Activated T-cell treated with anti-CD3 and anti-CD28 coated beads, Interleukin-2, amount 50 U/mL, for 48 hours (primary cell): ENCODE measurements at places on chromosomes 4 and X.

DNA sequence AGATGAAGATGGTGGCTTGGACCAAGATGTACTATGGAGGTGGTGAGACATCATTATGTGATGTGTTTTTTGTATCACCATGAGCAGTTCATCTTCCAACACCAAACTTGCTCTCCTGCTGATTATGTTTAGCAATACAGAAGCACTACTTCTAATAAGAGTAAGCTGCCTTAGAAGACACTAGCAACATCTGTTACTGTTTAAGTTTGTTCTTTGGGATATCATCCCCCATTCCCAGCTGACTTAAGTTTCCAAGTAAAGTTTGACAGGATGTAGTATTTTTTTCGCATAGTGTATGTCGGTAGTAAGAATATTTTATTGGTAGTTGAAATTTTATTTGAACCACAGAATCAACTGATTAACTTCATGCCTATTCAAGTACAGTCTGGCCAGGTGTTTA lies 123.5 kb upstream of the BMPR1B start:
- DNase-seq, result no peak

- DNase-seq, result no peak
These were observed 66.1 kb upstream of the HGFAC start for GRCh38 chr4:3375688-3376087.

- DNase-seq, result no peak
These were observed 2.6 kb upstream of the ADH5 start for GRCh38 chr4:99091216-99091575.

GRCh38 chr4:123034023-123034422 lies 111.6 kb upstream of the NUDT6 start:
- DNase-seq, result no peak

DNA sequence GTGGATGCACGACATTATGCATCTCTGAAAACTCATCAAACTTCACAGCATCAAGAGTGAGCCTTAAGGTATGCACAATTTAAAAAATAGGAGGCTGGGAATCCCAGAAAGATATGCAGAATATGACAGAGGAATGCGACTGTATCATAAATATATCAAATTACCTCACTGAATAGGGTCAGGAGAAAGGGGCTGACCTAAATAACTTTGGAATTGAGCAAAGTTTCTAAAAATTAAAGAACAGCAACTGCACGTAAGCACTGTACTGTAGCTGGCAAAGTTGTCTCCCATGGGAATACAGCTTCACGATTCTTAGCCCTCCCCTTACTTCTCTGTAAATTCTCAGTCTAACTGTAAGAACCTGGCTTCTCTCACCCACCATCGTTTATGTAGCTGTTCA lies 397.4 kb upstream of the ZFP42 start:
- no peak for DNase-seq

- DNase-seq, result no peak
These were observed 58.0 kb downstream of the STAP1 start for GRCh38 chr4:67616478-67616877.

- no peak for DNase-seq
These were observed 1760.8 kb upstream of the PCDH10 start for GRCh38 chr4:131388277-131388676.

DNA sequence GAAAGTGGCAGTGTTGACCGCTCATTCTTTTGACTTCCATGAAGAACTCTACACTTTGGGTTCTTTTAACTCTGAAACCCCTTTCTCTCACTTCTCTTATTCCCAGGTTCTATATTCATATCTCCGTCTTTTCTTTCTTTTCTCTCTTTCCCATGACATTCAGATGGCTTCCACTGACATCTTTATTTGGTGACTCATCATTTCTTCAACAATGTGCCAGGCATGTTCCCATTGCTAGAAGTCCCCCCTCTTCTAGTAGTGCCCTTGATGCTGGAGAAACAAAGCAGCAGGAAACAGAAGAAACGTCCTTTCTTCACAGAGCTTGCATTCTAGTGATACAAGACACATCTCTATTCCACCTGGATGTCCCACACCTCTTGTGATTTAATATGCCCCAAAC lies 33.3 kb downstream of the PKD2 start:
- no peak for DNase-seq

GRCh38 chr4:128776794-128777216 lies 32.7 kb upstream of the JADE1 start:
- DNase-seq, result no peak

DNA sequence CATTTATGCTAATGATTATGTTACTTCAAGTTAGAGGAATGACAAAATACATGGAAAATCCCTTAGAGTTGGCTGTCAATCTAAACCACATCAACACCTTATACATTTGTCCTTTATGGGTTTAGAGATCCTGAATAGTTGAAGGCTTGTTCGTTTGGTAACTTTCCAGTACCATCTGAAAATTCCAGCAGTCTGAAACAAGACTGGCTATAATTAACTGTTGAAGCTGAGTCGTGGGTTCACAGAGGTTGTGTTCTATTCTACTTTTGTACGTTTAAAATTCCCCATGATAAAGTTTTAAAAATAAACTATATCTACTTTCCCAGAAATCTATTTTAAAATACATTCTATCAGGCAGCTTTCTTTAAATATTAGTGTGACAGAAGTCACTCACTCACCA lies 73.0 kb downstream of the USP46 start:
- DNase-seq, result no peak

DNA sequence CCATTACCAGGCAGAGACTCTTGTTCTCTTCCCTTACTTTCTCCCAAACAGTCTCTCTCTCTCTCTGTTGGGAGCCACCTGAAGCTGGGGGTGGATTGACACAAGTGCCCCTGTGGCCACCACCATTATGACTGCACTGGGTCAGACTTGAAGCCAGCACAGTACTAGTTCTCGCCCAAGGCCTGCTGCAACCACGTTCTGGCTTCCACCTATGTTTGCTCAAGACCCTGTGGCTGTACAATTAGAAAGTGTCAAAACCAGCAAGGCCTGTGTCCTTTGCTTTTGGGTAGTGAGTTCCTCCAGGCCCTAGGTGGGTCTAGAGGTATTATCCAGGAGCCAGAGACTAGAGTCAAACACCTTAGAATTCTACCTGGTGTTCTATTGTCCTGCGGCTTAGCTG lies 31.0 kb downstream of the MAGED2 start:
- no peak for DNase-seq

DNA sequence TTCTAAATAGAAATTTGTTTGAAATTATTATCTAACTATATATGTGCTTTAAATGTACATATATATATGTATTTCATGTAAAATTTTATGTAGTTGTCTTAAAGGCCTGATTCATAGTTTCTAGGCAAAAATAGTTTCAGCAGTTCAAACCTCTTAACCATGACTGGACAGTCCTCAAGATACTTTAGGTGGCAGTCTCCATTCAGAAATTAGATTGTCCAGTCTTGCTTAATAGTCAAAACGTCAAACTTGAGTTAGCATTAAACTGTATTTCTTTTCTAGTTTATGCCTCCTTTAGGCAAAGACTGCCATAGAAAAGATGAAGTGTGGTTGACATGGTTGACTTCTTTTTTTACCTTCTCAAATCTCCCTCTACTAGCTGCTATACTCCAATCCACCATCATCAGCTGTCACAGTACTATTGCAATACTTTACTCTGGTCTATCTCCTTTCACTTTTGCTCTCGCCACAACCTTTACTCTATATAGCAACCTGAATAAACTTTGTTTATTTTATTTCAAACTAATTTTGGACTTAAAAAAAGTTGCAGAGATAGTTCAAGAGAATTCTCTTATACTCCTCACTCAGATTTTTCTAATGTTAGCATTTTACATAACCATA lies 395.6 kb upstream of the DIPK2B start:
- no peak for DNase-seq

DNA sequence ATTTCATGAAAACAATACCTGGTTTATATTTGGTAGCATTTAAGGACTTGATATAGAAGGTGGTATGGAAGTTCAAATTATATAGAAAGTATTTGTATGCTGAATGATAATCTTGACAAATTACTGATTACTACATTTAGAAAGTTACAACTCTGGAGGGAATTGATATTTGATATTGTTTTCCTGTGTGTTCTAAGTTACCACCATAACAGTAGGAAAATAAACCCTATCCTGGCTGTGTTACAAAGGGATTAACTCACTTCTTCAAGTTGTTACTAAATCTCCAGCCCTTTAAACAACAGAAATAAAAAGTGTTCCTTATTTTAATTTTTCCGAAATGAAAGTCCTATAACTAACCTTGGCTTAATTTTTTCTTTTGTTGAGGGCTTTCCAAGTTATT lies 36.6 kb downstream of the FHL1 start:
- no peak for DNase-seq

- DNase-seq, result no peak
These were observed 25.7 kb downstream of the SLC9B2 start for GRCh38 chr4:103050736-103051436.

DNA sequence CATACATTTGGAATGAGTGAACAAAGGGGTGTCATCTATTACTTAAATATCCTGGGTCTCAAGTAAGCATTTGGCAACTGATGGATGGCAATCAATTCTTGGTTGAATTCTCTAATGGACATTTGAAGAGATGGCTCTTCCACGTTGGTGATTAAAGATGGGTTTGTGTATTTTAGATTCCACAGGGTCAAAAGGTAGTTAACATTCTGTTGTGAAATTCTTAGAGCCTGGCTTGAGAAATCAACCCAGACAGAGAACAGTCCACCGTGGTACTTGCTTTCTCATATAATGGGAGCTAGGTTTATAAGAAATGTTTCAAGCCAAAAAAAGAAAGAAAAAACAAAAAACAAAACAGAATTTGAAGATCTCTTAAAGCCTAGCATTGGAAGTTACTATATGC lies 355.9 kb upstream of the PITX2 start:
- DNase-seq, result no peak

- no peak for DNase-seq
These were observed 6.3 kb upstream of the OTUD4 start for GRCh38 chr4:145186729-145187128.

GRCh38 chr4:48012824-48013223 lies 3.7 kb downstream of the CNGA1 start:
- no peak for DNase-seq

- DNase-seq, result no peak
These were observed 43.8 kb downstream of the WWC2 start for GRCh38 chr4:183142571-183143550.

- DNase-seq, result no peak
These were observed 18.5 kb downstream of the LAP3 start for GRCh38 chr4:17595471-17596005.

DNA sequence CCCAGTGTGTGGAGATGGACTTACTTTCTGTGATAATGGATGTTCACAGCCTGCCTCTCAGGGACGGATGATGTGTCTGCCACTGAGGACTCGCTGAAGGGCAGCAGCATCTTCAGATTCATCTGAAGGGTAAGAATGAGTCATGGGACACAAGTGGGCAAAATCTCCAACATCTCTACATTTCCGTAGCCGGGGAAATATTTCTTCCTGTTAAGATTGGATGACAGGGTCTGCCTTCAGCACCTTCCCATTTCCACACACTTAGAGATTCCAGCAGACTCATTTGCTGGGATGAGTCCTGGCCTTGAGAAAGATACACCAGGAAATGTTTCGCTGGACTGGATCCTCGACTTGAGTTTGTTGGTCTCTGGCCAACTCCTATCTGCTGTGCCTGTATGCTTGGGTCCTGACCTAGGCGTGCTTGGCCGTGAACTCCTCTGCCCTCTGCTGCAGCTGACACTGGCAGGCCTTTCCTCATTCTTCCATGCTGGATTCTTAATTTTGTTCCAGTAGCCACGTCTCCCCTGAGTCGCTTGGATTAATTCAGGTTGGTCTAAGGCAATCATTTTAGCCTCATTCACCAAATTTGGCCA lies 46.5 kb upstream of the SOD3 start:
- no peak for DNase-seq

GRCh38 chrX:84240848-84241565 lies 53.0 kb upstream of the RPS6KA6 start:
- DNase-seq, result no peak

- DNase-seq, result peak; percentile 83
These were observed at the start of gene PLP2 for GRCh38 chrX:49171752-49172279. TSS of gene PLP2 (plus strand) at chrX:49171898. CDS start at chrX:49172001, 103 bp downstream.

DNA sequence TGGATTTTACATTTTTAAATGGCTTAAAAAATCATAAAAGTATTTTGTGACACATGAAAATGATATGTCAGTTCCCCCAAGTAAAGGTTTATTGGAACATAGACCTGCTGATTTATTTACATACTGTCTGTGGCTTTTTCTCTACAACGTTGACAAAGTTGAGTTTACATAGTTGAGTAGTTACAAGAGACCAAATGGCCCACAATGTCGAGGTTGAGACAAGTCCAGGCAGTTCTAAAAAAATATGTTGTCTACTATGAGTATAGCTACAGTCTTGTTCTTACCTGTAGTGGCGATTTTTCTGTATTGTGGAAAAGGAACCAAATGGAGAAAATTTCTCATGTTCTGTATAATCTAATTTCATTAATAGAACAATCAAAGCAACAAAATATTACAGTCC lies 163.2 kb downstream of the FRAS1 start:
- no peak for DNase-seq

DNA sequence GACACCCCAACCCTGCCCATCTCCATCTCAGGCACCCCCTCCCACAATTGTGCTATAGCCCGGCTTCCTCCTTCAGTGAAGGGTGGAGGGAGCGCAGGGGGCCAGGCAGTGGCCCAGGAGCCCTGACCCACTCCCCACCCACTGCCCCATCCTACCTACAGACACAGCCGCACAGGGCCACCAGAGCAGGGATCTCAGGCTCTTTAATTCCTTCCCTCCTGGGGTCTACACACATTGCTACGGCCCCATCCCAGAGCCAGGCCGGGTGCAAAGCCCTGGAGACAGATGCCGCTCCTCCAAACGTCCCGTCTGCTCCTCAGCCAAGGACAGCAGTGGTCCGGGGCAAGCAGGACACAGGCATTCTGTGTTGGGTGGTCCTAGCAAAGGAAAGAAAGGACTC lies 12.8 kb upstream of the DUSP9 start:
- no peak for DNase-seq

DNA sequence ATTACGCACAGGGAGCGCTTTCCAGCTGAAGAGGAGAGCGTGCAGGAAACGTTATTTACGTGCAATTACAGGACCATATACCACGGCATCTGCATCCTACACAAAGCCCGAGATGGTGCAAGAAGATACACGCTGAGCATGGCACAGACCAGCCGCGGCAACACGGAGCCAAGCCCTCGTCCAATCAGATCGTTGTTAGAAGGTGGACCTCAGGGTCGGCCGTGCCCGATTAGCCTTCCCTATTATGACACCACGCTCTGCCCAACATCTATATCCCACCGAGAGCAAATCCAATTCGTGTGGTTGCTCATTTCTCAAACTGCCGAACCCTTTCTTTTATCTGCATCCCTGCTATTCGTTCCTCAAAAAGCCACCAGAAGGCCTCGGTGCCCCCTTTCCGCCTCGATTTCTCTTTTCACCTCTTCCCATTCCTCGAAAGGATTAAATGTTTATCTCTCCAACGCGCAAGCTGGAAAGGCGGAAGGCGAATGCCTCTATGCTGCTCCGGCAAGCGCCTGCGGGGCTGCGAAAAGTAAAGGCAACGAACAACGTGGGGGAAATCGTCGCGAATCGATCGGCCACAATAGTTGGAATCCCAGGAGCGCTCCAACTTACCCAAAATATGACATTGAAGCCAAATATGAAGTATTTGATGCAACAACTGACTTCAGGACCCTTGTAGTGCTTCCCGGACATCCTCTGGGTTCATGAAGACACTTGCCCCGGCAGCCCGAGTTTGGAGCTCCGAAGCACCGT lies 702 bp downstream of the TSPAN5 start:
- DNase-seq, result peak; percentile 65
